ENCODE measurements at places on chromosomes 12 and 14.

DNA sequence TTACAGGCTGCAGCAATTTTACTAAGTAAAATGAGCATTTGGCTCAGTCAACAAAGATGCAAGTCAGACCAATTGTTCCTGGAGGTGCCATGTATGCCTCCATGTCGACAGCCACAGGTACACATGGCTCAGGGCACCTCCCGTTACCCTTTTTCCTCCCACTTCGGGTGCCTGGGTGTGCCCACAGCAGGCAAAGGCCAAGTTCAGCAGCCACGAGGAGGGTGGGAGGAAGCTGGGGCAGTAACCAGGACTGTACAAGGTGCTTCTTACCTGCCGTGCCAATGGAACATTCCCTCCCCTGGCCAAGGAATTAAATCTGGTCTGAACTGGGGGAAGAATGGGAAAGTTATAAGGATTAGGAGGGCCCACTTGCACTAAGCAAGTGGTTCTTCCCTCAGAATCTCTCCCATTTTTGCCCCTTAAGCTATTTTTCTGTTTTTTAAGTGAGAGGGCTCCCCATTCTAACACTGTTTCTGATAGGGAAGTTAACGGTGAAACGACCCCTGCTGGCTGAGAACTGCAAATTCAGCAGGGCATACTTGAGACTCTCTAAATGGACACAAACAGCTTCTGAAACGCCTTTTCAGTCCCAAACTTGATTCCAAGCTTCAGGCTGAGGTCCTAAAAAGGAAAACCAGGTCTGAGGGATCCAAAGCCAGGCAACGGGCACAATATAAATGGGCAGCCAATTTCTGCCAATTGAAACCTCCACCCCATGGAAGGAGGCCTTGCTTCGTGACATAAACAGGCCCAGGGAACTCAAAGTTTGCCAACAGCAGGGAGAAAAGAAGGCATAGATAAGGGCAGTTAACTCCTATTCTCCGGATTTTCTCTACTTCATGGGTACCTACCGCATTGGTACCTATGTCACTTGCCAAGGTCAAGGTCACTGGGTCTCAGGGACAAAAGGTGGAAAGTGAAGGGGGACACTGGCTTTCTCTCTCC lies 24.8 kb downstream of the CLECL1 start:
- DNase-seq = no peak

GRCh38 chr14:104567957-104568225 lies 11.7 kb upstream of the C14orf180 start:
- no peak for DNase-seq

GRCh38 chr14:102417001-102417431 lies 54.3 kb downstream of the TECPR2 start:
- peak; percentile 15 for DNase-seq

- no peak for DNase-seq
Observed at GRCh38 chr14:32468955-32469354, 139.9 kb downstream of the AKAP6 start.

DNA sequence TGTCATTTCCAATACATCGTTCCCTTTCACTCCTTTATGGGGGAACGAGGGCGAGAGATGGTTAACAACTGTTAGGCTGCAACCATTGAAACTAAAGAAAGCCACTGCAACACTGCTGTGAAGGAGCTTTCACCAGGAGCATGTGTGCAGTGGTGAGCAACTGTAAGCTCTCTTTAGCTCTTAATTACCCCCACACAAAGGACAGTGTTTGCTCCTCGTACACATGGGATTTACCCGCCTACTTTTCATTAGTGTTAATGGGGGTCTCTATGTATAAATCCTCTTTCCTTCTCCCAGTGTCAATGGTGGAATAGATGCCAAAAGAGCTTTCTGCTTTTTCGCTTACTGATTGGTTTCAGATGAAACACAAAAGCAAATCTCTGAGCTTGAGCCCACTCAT lies 343.1 kb downstream of the FLRT2 start:
- no peak for DNase-seq

DNA sequence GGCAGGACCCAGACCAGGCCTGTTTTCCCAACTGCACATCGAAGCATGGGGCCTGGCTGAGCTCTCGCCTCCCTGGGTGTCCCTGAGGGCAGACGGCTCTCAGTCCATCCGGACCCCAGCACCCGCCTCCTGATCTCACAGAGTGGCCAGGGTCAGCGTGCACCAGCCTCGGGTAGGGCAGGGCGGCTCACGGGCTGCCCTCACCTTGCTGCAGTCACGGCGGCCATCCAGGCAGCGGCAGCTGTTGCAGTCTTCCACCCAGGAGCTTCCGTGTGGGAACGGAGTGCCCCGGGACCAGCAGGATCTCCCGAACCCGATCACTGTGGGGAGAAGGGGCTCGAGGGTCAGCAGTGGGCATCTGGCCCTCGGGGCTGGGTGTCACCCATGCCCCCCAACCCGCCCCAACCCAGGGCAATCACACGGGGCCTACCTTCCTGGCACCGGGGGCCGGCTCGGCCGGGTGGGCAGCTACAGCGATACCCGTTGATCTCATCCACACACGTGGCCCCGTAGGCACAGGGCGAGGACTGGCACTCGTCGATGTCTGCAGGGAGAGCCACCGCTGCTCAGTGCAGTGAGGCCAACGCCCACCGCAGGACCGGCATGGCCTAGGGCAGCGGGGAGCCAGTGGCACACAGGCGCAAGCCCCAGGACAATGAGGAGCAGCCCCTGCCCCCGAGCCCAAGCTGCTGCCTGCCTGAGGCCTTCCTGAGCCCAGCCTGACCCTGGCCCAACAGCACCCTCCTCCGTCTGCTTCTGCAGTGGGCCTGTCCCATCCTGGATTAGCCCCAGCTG lies 22.2 kb downstream of the JAG2 start:
- DNase-seq = no peak
